Fibroblast of villous mesenchyme (primary cell): ENCODE measurements at places on chromosomes 3 and 15.
A peak's percentile ranks its signal among the peaks of the same experiment; 100 is the strongest.

GRCh38 chr3:66036586-66037148 lies 2.1 kb downstream of the MAGI1 start:
- DNase-seq, result peak; percentile 63

DNA sequence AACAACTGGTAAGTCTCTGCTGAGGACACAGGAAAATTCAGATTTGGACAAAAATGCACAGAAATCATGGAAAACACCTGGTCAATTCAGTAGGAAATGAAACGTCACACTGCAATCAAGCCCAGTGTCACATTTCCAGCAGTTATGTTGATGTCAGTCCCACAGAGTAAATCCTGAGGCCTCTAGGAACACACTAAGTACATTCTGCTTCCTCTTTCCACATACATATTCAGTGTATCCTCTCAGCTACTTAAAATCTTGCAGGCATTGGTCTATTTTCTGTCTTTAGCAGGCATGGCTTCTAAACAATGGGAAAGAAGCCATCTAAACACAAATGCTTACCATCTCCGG lies 207.8 kb downstream of the PLCL2 start:
- no peak for DNase-seq

- DNase-seq, result peak; percentile 6
Measured at GRCh38 chr15:79682851-79683288, 213.9 kb downstream of the MTHFS start.

GRCh38 chr3:33091746-33092145 lies 5.2 kb downstream of the GLB1 start:
- no peak for DNase-seq

DNA sequence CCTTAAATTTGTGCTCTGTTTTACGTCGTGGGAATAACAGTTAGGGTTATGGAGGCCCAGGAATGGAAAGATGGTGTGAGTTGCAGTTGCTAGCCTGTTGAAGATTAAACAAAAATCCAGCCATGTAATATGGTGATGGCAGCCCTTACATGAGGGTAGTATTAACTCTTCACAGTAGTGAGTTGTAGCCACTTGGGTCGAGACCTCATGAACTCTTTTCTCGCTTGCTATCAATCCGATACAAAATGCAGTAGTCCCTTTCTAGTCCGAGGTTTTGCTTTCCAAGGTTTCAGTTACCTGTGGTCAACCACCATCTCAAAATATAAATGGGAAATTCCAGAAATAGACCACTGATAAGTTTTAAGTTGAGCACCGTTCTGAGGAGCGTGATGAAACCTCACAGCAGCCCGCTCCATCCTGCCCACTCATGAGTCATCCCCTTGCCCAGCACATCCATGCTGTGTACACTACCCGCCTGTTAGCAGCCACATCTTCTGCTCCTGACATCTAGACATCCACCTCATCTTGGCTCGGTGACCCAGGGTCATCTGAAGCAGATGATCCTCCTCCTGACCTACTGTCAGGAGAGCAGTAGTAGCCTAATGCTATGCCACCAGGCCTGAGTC lies 177.9 kb downstream of the CDIN1 start:
- DNase-seq, result peak; percentile 64

DNA sequence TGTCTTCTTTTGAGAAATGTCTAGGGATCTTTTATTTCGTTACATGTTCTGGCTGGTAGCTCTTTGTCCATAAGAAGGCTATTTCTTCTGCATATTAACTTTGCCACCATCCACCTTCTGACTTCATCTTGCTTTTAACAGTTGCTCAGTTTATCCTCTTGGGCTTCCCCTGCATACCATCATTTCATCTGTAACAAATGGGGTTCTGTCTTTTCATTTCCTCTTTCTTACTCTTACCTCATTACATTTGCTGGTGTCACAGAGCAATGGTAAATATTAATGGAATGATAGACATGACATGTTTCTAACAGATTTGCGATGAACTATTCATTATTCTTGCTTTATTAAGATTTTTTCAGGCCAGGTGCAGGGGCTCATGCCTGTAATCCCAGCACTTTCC lies 62.4 kb downstream of the GASK1A start:
- no peak for DNase-seq

GRCh38 chr15:68595761-68596160 lies 17.0 kb downstream of the CORO2B start:
- no peak for DNase-seq

DNA sequence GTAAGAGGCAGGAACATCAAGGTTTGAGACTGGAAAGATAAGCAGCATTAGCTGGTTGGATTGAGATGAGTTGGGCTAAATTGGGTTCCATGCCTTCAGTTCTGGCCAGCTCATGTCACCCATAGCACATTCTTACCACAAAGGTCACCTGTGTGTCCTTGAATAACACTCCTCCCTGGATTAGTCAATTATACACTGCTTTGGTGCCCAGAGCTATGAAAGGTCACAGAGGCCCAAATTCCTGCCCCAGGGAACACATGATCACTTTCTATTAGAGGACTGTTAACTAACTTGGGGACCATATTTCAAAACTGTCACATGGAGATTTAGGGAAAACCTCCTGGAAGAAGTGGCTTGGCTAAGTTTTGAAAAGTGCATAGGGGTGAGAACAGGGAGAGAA lies 40.1 kb upstream of the XCR1 start:
- DNase-seq, result no peak

DNA sequence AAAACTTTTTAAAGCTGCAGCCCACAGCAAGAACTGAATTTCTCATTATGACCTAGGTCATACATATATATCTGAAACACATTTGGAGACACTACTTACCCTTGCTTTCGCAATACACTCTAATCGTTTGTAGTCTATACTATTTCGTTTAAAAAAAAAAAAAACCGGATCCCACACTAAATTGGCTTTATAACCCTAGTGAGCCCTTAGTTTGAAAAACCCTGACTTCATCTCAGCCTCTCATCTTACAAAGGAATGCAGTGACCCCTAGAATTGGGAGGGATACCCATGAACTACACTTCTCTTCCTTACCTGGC lies 4.2 kb downstream of the RARRES1 start:
- DNase-seq, result no peak

DNA sequence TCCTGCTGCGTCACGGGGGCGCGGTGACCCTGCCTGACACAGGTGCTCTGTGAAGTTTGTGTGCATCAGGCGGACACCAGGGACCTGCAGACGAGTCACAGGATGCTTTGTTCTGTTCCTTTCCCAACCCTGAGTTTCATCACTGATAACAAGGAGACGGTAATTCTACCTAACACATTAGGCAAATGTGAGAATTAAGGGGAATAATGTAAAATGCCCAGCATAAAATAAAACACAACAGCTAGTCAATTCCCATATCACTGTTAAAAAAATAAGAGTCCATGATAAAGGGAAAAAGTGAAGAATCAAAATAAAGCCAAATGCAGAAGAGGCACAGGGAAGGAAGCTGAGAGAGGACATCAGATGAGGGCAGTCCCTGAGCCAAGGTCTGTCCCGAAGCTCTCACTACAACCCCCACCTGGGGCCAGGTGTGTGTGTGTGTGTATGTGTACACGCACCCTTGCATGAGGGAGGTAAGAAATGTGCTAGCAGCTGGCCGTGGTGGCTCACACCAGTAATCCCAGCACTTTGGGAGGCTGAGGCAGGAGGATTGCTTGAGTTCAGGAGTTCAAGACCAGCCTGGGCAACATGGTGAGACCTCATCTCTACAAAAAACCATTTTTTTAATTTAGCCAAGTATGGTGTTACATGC lies 27.5 kb downstream of the PLA2G4D start:
- no peak for DNase-seq

DNA sequence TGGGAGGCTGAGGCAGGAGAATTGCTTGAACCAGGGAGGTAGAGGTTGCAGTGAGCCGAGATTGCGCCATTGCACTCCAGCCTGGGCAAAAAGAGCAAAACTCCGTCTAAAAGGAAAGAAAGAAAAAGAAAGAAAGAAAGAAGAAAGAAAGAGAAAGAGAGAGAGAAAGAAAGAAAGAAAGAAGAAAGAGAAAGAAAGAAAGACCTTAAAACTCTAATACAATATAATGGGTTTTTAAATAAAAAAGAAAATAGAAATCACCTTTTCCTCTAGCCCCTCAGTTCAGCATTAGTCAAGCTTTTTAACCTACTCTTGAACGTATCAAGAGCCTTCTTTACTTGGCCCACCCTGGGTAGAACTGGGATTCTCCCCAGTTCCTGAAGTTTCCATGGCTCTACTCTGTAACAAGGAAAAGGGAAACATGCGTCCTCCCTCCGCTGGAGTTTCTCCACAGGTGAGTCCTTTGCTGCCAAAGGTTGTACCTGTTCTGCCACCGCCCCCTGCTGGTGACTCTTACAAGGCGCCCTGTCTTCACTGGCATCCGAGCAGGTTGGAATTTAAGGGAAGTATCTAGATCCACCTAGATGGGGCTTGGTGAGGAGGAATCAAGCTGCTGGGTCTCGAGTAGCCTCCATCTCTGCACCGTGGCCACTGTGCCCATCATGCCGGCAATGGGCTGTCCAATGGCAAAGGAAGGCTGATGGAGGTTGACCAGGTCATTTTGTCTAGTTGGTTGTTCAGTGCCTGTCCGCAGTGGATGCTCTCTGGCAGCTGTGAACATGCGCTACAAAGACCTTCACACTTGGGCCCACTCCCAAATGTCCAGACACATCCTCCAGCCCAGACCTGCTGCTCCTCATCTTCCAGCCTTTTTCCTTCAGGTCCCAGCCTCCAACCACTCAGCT lies 20.6 kb upstream of the EPHB3 start:
- peak; percentile 27 for DNase-seq

DNA sequence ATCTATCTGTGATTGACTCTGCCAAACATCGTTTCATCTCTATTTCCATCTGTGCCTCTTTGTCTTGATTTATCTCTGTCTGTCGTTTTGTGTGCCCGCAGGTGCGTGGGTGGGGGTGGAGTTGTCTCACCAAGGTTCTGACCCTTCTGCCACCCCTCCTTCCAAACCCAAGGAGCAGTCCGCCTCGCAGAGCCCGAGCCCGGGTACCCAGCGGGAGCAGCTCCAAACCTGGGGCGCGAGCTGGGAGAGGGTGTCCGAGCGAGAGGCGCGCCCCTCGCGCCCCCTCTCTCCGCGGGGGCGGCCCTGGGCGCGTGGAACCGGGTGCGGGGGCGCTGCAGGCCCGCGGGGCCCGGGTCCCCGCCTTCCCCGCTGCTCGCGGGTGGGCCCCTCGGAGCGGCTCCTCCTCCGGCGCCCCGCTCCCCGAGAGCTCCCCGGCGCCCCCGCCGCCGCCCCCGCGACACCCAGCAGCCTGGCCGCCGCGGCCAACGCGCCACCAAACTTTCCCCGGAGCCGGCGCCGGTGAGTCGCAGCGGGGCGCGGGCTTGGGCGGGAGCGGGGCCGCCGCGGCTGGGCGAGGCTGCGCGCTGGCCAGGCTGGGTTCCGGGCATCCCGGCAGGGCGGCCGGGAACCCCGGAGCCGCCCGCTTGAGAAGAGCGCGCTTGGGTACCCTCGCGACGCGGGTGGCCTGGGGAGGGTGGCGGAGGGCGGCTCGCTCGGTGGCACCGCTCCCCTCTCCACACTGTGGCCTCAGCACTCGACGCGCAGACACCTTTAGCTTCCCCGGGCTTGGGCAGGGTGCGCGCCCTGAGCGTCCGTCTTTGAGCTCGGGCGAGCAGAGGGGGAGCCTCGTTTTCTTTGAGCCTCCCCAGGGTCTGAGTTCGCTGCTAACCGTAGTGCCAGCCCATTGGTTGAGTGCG lies at the start of gene HRH1:
Gene HRH1, plus strand, starts transcription at position 458 of the 917 bp plus-strand sequence. CDS start 104,545 bp downstream, outside the sequence.
- peak; percentile 28 for DNase-seq

DNA sequence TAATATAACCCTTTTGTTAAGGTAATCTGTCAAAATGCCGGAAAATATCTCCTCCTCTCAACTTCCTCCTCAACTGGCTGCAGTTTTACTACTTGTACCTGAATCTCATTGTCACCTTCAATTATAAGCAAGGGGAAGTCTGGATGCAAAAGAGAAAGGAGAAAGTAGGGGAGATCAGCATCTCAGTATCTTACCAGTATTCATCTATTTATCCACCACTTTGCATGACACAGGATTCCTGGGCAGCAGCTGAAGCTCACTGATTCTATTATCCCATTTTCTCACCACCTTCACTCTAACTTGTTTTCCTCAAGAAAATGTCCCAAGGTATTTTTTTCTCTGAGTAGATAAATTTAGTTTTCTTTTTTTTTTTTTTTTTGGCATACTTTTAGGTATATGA lies 440.5 kb upstream of the CBLB start:
- DNase-seq, result no peak

- no peak for DNase-seq
Measured at GRCh38 chr15:89408372-89409183, 74.0 kb upstream of the POLG start.

DNA sequence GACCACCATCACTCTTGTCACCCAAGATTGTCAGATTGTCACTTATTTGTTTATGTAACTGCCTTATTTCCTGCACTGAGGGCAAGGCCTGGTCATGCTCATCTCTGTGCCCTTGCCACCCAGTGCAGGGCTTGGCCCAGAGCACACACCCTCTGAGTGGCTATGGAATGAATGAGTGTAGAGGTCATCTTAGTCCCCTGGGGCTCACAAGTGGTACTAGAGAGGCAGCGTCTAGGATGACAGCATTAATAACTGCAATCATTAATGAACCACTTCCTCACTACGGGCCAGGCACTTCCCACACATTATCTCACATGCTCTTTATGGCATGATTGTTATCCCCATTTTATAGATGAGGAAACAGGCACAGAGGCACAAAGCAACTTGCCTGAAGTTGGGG lies 117.0 kb downstream of the SMAD6 start:
- no peak for DNase-seq

- no peak for DNase-seq
Measured at GRCh38 chr15:39207532-39208115, 373.3 kb upstream of the THBS1 start.

GRCh38 chr15:35256551-35256950 lies 171.5 kb upstream of the NANOGP8 start:
- DNase-seq, result peak; percentile 37

- DNase-seq, result no peak
Measured at GRCh38 chr3:66928252-66928651, 69.9 kb upstream of the KBTBD8 start.

DNA sequence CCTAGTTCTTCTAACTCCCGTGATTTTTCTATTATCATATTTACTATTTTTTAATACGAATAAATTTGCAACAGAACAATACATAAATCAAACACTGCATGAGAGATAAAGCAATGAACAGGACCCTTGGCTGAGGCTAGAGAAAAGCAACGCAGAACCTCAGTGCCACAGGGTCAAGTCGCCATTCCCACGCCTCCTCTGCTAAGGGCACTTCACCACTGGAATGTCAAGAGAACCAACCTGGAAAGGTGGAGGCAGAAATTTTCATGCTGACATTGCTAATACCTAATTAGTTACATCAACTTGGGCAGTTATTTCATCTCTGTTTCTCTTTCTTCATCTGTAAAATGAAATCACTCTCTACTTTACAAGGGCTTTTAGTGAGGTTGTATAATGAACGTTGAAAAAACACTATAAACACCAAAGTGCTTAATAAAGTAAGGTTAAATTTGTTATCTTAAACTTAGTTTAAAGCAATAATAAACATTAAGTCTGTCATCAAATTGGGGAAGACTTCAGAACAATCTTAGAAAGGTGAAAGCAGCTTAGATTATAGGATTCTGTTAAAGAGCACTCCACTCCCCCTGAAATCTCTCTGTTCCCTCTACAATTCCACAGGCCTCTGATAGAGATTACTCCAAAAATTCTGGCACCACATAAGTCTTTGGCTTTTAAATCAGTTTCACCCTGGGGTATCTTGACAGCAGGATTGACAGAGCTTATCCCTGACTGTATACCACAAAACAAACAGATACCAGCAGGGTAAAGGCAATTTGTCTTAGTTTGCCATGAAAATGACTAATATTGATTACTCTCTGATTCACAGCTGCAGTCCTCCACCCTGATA lies 41.9 kb downstream of the PLCH1 start:
- no peak for DNase-seq
